Left renal pelvis (tissue), 4 donors: ENCODE measurements at places on chromosomes 11 and 22.

DNA sequence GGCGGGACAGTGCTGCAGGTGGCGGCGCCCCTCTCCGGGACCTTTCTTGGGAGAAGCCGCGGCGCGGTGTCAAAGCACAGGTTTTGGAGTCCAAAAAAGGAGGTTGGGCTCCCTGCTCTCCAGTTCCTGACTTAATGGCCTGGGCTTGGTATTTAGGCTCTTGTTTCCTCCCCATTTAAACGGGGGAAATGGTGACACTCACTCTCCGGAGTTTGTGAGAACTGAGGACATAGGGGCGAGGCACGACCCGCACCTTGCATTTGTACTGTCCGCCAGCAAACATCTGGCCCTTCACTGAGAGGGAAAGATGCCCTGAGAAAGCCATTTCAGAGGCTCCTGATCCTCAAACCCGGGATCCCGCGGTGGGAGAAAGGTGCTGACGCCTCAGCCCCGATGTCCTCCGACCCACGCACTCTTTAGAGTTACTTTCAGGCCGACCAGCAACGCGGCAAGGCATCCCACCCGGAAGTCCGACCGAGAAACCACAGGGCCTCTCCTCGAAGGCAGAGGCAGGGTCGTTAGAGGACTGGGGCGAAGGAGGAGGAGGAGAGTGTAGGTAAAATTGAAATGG lies 2.9 kb upstream of the WDR74 start:
- no peak for DNase-seq

GRCh38 chr11:6414874-6415328 lies 4.0 kb downstream of the APBB1 start:
- DNase-seq = no peak

DNA sequence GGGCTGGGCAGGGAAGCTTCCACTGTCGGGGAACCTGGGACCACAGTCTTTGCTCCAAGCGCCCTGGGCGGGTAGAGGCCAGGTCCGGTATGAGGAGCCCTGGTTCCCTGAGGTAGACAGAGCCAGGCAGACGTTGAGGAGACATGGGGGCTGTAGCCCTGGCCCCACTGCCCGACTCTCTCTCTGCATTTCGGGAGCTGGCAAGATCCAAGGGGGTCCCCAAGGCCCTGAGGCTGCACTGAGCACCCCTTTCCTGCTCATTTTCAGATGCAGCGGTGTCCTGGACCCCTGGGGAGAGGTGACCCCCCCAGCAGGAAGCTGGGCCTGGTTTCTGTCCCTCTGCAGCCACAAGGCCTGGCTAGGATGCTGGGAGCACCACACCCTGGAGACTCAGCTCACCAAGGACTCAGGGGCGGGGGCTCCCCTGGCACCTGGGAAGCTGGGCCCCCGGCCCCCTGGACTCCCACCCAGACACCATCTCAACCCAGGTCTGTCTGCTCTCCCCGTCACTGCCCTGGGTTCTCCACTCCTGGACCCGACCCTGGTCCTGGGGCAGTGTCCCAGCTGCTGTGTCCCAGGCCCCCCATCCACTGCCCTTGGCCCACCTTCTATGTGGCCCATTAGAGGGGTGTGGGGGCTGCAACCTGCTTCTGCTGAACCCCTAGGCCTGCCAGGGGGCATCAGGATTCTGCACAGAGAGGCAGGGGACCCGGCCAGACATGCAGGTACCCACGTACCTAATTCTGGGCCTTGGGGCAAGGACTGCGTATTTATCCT lies 15.0 kb upstream of the MUC6 start:
- no peak for DNase-seq

- no peak for DNase-seq
Observed at GRCh38 chr11:30120045-30120589, 103.3 kb upstream of the KCNA4 start.

GRCh38 chr11:68146010-68146540 lies 24.9 kb upstream of the CHKA start:
- DNase-seq = no peak

DNA sequence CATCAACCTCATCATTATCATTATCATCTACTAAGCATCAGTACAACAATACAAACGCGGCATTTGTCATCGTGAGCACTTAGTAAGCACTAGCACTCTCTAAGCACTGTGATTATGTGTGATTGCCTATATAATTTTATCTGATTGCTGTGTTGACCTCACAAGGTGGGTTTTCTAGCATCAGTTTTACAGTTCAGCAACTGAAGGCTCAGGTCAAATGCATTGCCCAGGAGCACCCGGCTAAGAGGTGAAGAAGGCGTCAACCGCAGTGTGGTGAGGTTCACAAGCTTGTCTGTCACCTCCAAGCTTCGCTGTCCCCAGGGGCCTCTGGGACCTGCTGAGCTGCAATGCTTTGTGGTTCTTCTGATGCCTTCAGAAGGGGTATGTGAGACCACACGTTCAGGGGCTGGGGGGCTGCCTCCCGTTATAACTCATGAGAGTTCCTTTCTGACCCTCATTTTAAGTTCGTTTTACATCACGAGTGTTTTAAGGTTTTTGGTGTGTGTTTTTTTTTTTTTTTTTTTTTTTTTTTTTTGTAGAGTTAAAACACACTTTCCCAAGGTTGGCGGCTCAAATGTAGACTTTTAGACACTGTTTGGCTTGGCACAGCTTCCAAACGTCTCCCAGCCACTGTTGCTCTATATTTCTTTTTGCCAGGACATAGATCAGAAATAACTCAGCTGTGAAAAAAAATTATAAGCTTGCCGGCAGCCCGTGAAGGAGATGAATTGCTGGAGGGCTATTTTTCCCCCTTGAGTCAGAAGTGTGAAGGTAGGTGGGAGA lies 33.8 kb upstream of the SCUBE1 start:
- DNase-seq = no peak

- DNase-seq = no peak
Observed at GRCh38 chr11:16394947-16395346, 38.6 kb upstream of the SOX6 start.

DNA sequence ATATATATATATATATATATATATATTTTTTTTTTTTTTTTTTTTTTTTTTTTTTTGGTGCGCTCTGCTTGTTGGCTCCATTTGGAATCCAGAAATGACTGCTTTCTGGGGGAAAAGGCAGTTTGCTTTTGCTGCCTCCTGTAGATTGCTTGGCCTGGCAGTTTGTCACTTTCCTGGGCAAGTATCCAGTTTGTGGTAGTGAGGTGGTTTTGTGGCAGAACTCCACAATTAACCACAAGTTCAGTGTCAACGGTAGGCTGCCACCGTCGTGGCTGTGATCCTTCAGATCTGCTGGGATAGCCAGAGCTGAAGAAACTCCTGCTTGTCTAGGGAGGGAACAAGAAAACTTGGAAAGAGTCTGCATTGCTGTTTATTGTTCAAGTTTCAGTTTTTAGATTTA lies 5.0 kb upstream of the PDE3B start:
- DNase-seq = no peak

DNA sequence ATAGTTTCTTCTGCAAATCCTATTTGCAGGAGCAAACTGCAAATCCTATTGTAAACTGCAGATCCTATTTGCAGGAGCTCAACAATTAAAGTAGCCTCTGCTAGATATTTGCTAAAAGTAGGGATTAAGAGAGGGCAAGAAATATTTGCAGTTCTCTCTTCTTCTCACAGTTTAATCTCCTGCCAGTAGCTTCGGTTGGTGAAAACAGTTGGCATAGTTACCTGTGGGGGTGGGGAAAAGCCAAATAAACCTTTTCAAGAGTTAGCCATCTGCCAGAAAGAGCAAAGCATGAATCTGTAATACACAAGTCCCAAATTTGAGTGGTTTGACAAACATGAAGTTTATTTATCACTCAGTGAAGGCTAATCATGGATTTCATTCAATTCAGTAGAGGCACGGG lies 942.5 kb downstream of the JRKL start:
- no peak for DNase-seq

- DNase-seq = no peak
Observed at GRCh38 chr11:94557421-94557820, 9.7 kb upstream of the PIWIL4 start.

GRCh38 chr11:17735818-17736578 lies 1.4 kb downstream of the KCNC1 start:
- no peak for DNase-seq

DNA sequence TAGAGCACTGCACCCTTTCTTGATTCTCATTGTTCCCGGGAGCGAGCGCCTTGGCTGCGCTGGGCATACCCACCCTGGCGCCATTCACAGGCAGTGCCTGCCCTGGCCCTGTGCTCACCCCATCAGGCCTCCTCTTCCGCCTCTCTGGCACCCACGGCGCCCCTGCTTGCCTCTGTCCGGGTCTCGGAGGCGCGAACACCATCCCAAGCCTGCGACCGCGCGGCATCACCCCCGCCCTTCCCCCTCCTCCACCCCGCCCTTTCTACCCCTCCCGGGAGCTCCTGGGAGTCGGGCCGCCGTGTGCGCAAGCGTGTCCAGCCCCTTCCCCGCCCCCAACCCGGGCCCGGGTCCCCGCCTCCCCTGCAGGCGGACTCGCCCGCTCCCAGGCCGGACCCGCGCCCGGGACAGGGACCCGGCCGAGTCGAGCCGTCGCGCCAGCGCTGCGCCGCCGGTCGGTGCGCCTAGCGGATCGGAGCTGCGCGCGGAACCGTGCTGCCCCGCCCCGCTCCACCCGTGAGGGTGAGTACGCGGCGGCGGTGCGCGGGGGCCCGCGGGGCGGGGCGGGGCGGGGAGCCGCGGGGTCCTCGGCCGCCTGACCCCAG lies at the start of gene ST3GAL4:
Gene ST3GAL4, plus strand, starts transcription at position 363 of the 602 bp plus-strand sequence. CDS start 50,470 bp downstream, outside the sequence.
- peak; percentile 66 for DNase-seq

GRCh38 chr22:32771756-32772155 lies 29.7 kb upstream of the TIMP3 start:
- DNase-seq = no peak

DNA sequence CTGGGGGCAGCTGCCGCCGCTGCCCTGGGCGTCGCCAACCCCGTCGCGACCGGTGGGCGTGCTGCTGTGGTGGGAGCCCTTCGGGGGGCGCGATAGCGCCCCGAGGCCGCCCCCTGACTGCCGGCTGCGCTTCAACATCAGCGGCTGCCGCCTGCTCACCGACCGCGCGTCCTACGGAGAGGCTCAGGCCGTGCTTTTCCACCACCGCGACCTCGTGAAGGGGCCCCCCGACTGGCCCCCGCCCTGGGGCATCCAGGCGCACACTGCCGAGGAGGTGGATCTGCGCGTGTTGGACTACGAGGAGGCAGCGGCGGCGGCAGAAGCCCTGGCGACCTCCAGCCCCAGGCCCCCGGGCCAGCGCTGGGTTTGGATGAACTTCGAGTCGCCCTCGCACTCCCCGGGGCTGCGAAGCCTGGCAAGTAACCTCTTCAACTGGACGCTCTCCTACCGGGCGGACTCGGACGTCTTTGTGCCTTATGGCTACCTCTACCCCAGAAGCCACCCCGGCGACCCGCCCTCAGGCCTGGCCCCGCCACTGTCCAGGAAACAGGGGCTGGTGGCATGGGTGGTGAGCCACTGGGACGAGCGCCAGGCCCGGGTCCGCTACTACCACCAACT lies 1.0 kb downstream of the FUT4 start:
- no peak for DNase-seq

GRCh38 chr11:130478881-130479280 lies 30.4 kb downstream of the ADAMTS15 start:
- no peak for DNase-seq

- peak; percentile 45 for DNase-seq
Observed at GRCh38 chr11:75815345-75816168, 547 bp downstream of the UVRAG start.

DNA sequence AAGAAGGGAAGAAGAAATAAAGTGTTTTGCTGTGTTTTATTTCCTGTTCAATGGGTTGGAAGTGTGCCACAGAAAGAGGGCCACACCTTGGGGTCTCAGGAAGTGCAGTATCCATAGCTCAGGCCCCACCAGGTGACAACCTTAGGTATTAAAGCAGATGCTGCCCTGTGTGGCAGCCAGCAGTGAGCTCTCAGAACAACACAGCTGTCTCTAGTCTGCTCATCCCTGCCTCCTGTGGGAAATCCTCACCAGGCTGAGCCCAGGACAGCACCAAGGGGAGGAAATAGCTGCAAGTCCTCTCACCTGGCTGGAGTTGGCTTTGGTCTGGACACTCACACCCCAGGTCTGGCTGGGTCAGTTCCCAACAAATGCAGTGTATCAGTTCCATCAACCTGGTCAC lies 25.1 kb downstream of the ARL14EP start:
- DNase-seq = no peak

DNA sequence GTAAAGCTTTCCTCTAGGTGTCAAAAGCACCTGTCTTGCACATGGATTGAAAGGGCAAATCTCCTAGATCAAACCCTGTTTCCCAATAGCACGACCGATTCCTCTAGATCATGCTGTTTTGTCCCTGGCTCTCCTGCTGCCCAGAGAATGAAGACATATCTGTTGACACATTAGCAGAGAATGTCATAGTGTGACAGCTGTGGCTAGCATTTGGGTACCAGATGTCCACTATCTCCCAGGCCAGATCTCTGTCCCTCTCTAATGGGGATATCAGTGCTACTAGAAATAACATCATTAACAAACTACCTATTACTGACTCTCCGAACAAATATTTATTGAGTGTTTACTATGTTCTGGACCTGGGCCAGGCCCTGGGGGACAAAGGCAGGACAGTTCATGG lies 72.4 kb upstream of the ISX start:
- no peak for DNase-seq

DNA sequence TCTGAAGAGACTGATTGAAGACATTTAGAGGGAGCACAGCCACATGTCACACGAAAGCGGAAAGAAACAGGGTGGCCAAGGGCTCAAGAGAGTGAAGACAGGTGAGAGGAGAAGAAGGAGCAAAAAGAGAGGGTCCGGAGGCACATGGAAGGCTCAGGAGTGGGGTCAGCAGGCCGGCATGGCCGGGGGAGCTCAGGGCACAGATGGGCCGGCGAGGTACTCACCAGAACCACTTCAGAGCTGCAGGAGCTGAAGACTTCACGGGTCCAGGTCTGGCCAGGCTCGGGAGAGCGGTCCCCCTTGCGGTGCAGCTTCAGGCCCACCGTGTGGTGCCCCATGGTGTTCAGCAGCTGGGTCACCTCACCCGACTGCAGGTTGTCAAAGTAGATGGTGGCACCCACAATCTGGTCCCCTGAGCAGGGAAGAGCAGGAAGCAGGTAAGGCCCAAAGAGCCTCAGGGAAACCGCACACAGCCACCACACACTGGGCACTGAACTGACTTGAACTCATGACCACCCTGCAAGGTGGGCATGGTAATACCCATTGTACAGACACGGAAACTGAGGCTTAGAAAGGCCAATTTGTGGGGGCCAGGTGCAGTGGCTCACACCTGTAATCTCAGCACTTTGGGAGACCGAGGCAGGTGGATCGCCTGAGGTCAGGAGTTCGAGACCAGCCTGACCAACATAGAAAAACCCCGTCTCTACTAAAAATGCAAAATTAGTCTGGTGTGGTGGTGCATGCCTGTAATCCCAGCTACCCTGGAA lies 11.6 kb downstream of the AHNAK start:
- no peak for DNase-seq

GRCh38 chr11:18253233-18253632 lies 4.8 kb upstream of the SAA2 start:
- DNase-seq = no peak

DNA sequence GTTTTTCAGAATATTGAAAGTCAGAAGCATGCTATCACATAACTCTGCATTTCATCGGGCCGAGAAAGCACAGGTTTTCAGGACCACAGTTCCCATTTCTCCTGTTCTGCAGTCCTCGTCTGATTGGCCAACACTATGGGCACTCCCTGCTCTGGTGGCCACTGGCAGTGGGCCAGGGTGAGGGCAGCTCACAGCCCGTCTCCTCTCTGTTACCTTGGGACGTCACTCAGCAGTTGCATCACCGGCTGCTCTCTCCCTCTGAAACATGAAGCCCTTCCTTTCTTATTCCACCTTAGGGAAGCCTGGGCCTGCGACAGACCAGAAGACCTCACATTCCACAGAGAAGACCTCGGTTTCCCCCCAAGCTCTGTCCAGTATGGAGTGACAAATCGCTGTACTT lies 11.4 kb upstream of the MICAL3 start:
- DNase-seq = no peak

GRCh38 chr11:33859306-33859705 lies 32.6 kb downstream of the LMO2 start:
- no peak for DNase-seq
